Stimulated activated CD4-positive, alpha-beta T cell treated with anti-CD3 and anti-CD28 coated beads, Interleukin-1b, Interleukin-23, amount 100 ng/mL, for 1 hour (primary cell): ENCODE measurements at places on chromosomes 5 and 9.

GRCh38 chr5:68548959-68549676 is 333.6 kb downstream of the PIK3R1 start:
- no peak for DNase-seq

DNA sequence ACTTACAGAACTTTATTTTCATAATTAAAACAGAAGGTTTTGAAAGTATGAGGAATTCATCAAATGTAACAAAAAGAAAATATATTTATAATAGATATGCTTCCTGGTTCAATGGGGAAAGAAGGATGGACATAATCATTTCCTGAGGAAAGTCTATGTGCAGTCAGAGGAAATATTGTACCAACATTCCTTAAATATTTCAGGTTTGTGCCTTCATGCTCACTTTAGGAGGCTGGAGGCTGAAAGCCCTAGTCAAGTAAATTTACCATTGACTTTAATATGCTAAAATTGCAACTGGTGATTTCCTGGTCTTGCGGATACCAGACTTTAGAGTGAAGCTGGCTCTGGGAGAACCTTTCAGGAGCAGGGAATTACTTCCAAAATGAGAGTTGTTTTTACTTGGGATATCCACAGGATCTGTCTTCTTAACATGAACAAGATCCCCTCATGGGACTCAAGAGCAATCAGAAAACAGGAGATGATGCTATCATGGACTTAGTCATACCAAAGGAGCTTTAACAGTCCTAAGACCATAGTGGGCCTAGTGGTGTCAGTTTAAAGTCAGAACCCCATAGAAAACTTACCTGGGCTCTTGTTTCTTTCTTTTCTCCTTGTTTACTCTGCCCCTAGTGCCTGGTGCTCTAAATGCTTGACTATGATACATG is 762.8 kb upstream of the GRAMD2B start:
- no peak for DNase-seq

DNA sequence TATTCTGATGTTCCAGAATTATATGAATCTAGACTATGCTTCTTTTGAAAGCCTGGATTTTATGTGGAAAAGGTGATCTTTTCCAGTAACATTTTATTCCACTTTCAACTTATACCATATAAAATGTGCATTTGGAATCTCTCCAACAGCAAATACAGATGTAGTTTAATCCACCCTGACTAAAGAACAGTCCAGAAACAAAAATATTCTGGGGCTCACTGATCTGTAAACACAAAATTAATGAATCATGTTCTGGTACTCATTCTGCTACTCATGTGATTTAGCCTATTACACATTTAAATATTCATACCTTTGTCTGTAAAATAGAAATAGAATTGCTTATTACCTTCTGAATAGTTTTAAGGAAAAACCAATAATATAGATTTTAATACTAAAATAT is 125.8 kb downstream of the ARRDC3 start:
- DNase-seq: no peak

DNA sequence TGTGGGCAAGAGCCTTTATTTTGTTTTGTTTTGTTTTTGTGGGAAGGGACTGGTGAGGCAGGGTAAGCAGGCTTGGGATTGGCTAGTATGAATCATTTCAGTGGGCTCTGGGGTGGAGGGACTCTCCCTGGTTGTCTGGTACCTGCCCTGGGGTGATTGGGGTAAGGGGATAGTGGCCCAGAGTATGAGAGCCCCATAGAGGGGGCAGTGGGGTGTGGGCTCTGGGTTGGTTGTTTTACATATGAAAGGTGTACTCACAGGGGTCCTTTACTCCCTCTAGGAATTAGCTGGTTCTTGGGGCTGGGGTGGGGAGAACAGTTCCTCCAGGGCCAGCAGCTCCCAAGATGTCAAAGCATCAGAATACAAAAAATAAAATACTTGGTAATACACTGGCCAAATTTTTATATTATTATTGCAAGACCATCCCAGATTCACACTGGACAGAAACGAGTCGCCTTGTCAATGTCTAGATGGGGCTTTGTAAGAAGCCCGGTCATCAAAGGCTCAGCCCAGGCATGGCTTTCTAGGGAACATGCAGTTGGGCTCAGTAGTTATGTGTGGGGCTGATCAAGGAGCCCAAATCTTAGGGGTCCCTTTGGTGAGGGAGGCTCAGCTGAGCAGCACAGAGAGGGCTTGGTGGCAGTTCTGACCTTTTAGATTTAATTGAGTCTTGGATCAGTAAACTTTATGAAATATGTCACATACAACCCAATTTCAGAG is 190.5 kb downstream of the NXNL2 start:
- no peak for DNase-seq

DNA sequence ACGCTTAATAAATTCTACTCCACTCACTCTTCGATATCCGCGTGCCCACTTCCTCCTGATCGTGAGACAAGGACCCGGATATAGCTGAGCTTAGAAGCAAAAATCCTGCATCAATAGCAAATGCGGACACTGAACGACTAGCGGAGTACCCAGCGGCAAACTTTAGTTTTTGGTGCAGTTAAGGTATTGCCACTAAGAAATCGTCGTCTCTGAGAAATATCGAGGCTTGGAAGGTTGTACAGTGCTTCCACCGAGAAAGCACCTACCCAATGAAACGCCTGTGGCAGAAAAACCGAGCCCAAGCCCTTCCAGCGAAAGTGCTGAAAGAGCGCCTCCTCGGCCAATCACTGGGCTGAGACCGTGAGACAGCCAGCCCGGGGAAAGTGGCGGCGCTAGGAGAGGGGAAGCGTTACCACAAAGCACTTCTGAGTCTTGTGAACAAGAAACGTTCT is 32.2 kb downstream of the ANXA2R start:
- DNase-seq: no peak

DNA sequence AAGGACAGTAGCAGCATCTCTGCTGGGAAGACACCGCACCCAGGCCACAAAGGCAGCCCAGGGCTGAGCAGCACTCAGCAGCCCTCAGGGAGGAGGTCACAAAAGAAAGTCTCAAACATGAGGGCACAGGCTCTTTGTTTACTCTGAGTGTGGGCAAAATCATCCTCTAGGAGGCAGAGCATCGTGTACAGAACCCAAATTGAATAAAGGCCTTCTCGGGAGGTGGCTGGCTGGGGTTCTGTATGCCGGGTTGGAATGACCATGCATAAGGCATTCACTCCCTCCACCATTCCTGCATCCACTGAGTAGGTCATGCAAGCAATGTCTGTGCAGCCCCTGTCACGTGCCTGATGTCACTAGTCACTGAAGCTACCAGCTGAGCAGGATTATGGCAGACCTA is 412.8 kb downstream of the SPOCK1 start:
- no peak for DNase-seq

GRCh38 chr5:61767231-61768080 is 435.4 kb downstream of the ZSWIM6 start:
- DNase-seq: no peak

DNA sequence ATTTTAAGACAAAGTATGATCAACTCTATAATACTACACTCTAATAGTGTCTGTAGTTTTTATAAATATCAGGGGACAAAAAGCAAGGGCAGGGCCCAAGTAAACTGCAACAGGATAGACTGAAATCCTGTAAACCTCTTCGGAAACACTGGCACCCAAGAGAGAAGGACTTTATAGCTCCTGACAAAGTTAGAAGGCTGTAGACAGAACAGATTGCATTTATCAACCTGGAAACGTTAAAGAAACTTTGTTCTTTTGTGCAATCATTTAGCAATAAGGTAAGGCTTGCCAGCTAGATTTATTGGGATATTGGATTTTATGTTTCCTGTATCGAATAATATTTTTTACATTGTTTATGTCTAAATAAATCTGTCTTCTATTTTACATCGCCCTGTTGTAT is 91.8 kb upstream of the MAN2A1 start:
- DNase-seq: no peak

DNA sequence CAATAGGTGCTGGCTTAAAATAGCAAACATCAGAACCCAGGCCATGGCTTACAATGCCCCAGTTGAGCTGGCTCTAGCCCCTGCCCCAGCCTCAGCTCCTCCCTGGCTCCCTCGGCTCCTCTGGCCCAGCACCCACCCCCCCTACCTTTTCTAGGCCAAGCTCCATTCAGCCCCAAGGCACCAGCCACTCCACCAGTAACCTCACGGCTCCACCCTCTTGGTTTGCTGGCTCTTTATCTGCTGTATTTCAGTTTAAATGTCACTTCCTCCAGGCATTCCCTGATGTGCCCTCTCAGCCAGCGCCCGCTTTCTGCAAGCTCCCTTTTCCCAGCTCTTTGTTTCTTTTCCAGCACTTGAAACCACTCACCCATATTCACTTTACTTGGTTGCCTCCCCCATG is 10.6 kb downstream of the C1QTNF2 start:
- DNase-seq: no peak

DNA sequence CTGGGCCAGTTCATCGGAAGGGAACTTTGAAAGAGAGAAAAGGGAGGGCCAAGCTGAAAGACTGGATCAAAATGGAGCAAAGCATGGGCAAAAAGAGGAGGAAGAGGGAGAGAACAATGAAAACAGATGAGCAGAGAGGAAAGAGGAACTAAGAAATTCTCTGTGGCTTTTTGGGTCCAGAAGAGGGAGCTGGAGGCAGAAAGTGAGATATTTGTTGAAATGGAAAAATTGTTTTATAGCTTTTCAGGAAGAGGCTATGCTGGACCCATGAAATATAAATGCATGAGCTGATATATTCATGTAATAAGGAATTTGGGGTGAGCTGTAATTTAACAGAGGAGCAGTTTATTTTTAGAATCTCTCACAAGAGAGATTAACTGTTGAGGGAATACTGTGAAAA is 457.3 kb downstream of the DMAC1 start:
- DNase-seq: no peak

DNA sequence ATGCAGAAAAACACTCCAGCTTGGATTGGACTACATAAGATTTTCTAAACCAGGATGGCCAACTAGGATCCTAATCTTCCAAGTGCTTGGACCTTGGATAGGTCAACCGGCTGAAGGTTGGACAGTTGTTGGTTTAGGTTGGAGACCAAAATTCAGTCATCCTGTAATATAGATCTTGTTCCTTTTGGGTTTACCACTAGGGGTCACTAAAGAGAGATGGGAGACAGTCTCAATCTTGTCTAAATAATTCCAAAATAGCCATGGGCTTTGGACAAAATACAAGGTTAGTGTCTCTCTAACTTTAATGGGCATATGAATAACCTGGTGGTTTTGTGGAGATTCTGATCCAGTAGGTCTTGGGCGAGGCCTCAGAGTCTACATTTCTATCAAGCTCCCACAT is 148.7 kb upstream of the ERCC6L2 start:
- no peak for DNase-seq

- DNase-seq: no peak
These were observed 1232.0 kb upstream of the CDH18 start for GRCh38 chr5:21219966-21220365.

- no peak for DNase-seq
These were observed 5.6 kb downstream of the OTULINL start for GRCh38 chr5:14587150-14587549.

GRCh38 chr5:106822851-106823250 is 847.9 kb downstream of the EFNA5 start:
- DNase-seq: no peak

GRCh38 chr5:127358284-127358683 is 67.7 kb downstream of the MEGF10 start:
- no peak for DNase-seq

DNA sequence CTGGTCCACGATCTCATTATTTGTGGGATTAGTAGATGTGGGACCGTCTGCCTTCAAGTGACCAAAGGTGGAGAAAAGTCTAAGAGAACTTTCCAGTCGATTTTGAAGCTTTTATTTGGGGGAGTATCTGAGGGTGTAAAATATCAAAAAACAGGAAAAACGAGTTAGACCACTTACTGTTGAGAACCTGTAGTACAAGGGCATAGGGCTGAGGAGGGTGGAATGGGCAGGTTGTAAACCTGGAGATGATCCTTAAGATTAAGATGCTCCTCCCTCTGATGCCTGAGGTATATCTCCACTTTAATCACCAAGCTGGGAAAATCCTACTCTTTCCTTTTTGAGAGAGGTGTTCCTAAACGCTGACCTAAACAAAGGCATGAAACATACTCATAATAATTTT is 32.0 kb upstream of the GTF2H2C start:
- no peak for DNase-seq

- no peak for DNase-seq
These were observed 129.6 kb upstream of the HMHB1 start for GRCh38 chr5:143682246-143682905.

DNA sequence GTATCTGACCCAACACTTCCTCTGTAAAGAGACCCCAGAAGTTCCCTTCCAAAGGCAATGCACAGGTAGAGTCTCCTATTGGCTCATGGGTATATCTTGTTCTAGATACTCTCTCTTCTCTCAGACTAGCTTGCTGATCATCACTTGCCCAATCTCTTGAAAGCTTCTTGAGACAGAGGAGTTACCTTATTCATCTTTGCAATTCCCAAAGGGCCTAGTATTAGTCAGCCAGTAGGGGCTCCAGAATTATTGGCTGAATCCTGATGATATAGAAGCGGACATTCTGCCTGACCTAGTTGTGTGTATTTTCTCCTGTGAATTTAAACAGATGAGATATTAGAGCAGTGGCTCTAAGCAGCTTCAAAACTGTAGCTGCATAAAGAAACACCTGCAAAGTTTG is 304.0 kb upstream of the KLF4 start:
- DNase-seq: no peak

DNA sequence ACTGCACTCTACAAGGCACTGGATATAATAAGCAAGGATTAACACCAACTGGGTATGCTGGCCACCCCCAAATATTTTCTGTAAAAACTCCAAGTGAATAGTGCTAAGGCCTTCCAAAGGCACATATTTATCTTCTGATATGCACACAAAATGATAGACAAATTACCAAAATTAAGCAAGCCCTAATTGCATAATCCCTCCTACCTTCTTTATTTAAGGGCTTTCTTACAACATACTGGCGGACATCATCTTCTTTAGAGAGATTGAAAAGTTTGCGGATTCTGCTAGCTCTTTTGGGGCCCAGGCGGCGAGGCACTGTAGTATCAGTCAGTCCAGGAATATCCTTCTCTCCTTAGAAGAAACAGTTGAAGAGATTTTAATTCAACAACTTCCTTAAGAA is 1.9 kb downstream of the RPS6 start:
- DNase-seq: no peak

- no peak for DNase-seq
These were observed 133.9 kb downstream of the GIN1 start for GRCh38 chr5:102986074-102986473.

GRCh38 chr5:137470111-137470920 is 28.8 kb downstream of the SPOCK1 start:
- no peak for DNase-seq

DNA sequence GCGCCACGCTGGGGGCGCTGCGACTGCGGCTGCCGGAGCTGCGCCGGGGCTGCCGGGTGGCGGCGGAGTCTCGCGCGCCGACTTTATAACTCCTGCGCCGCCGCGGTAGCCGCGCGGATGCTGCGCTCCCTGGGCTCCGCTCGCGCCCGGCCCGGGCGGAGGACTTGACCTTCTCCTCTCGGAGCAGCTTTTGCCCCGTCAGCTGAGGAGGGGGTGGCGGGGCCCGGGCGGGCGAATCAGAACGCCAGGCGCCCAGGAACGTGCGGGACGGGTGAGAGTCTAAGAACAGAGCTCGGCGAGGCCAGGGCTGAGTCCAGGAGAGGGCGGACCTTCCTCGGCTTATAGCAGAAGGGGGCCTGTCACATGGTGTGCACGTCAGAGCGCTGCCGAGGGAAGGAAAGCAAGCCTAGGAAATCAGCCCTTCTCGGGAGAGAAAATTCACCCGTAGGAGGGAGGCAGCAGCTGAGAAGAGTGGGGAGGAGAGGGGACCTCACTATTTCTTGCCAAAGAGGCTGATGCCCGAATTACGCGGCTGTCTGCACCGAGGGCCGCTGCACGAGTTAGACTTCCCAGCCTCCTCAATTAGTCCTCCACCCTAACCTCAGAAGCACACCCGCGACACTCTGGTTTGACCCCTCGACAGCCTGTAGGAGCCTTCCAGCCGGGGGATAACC is at the start of gene FOXD1:
FOXD1 (minus strand) TSS at position 315 of the 674 bp plus-strand sequence. CDS start 415 bp downstream, outside the sequence.
- no peak for DNase-seq

- no peak for DNase-seq
These were observed 206.0 kb downstream of the NFIB start for GRCh38 chr9:14107977-14108376.
